ENCODE measurements at places on chromosomes 5 and 9.

DNA sequence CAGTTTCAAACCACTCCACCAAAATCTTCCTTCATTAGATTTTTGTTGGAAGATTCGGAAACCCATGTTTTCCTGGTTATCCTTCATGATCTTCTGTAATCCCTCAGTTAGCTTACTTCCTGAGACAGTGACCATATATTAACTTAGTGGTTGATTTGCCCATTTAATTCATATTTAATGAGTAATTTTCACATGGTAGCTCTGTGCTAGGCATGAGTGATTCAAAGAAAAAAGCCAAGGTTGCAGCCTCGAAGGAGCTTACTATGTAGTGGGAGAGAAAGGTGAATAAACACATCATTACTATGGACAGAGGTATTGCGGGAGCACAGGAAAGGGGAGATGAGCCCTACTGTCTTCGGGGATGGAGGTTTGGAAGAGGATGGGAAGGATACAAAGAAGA lies 158.5 kb downstream of the TLE1 start:
- DNase-seq = no peak
- H3K4me3 ChIP-seq = no peak overlapping the region
- no peaks in the 10 kb centered on the region for H3K36me3 ChIP-seq
- no peaks in the 10 kb centered on the region for H3K4me1 ChIP-seq

DNA sequence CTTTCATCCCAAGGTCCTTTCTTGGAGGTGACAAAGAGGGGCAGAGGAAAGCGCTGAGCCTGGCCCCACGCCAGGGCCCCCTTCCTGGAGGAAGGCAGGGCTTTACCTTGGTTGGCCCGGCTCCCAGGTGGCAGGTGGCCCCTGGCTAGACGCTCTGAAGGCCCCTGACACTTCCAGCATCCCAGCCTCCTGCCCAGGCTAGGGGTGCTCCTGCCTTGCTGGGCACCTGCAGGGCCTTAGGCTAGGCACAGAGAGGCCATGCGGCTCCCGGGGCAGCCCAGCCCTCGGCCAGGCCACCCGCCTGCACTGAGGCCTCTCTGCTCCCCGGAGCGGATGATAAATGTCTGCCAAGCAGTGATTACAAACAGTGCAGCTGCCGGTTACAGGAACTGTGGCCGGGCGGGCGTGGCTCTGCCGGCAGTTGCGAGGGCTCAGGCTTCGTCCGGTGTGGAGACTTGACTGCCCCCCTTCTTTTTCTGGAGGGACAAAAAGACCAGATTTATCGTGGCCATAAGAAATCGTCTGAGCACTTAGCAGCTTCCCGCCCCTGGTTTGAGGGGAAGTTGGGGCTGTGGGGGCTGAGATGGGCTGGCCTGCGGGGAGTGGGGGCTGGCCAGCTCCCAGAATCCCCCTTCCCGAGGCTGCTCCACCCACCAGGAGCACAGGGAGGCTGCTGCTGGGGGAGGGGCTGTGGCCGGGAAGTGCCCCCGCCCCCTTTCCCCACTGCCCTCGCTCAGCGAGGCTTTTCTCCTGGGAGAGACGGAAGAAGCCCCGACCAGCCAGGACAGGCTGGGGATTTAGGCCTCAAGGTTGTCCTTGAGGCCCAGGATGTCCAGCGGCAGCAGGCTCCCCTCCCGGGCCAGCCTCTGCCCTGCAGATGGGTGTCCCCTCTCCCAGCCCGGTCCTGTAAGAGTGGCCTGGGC lies 31.6 kb upstream of the UBAC1 start:
- DNase-seq = peak; percentile 91
- H3K27me3 ChIP-seq = no peaks in the 10 kb centered on the region
- no peaks in the 10 kb centered on the region for H3K4me1 ChIP-seq
- no peak overlapping the region for H3K4me3 ChIP-seq
- H3K27ac ChIP-seq = no peak overlapping the region

- no peak for DNase-seq
- no peaks in the 10 kb centered on the region for H3K4me1 ChIP-seq
- no peak overlapping the region for H3K27ac ChIP-seq
- H3K36me3 ChIP-seq = no peaks in the 10 kb centered on the region
Measured at GRCh38 chr9:130432796-130433167, 12.0 kb upstream of the ASS1 start.

DNA sequence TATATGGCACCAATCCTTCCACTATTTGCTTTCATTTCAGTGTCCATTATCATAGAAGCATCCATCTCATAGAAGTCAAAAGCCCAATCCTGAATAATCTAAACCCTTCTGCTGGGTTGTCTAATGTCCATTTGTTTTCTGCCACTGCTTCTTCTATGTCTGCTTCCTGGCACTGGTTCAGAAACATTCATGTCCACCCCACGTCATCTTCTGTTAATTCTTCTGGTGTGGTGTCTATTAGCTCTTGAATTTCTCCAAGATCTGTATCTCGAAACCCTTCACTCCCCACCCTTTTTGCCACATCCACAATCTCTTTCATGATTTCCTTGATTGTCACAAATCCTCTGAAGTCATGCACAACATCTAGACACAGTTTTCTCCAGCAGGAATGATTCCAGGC lies 23.2 kb upstream of the GOLGA1 start:
- H3K36me3 ChIP-seq = no peaks in the 10 kb centered on the region
- DNase-seq = no peak
- no peaks in the 10 kb centered on the region for H3K27me3 ChIP-seq
- no peak overlapping the region for H3K4me3 ChIP-seq
- H3K4me1 ChIP-seq = no peaks in the 10 kb centered on the region

- no peak for DNase-seq
- H3K4me3 ChIP-seq = no peak overlapping the region
- H3K4me1 ChIP-seq = no peaks in the 10 kb centered on the region
- H3K27ac ChIP-seq = no peak overlapping the region
- H3K27me3 ChIP-seq = no peaks in the 10 kb centered on the region
Measured at GRCh38 chr9:131747352-131747751, 7.5 kb upstream of the RAPGEF1 start.

- H3K27ac ChIP-seq = peak within 1 kb of the TSS; percentile 44
- peak; percentile 74 for DNase-seq
- peak within 1 kb of the TSS; percentile 86 for H3K4me3 ChIP-seq
- H3K4me1 ChIP-seq = peaks cover 12% of the 10 kb centered on the region
- no peaks in the 10 kb centered on the region for H3K36me3 ChIP-seq
Measured at GRCh38 chr9:14909961-14910805, at the start of gene FREM1. FREM1 (minus strand) TSS chr9:14910428; CDS start chr9:14868977, 41,451 bp downstream.

DNA sequence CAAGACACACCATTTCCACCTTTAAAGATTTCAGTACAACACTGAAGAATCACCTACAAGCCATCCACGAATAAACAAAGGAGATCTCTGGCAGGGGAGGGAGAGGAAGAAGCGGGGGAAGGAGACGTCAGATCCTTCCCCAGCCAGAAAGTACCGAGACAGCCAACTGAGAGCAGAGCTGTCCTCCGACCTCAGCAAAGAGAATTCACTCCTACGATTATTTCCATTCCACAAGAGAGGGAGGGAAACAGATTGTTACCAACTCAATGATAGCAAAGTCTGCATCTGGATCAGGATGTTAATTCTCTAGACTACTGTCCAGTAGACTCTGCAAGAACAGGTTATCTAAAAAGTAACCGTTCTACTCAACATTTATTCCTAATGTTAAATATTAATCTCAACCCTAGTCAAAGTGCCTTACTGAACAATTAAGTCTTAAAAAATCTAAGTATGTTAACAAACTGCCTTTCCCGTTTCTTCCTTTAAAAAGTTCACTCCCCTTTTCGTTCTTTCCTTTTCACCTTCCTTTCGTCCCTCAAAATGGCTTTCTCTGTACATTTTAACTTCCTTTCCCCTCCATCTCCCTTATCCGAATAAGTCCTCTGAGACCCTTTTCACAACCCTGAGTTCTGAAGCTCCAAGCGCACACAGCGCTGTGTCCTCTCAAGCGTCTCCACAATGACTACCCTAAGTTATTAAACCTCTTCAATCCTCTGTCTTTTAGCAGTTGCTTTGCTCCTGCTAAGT lies 1.4 kb downstream of the CHD1 start:
- no peaks in the 10 kb centered on the region for H3K27me3 ChIP-seq
- no peak for DNase-seq
- H3K4me1 ChIP-seq = no peaks in the 10 kb centered on the region
- no peaks in the 10 kb centered on the region for H3K36me3 ChIP-seq
- peak overlapping the region; percentile 91 for H3K4me3 ChIP-seq

- DNase-seq = no peak
- H3K4me3 ChIP-seq = no peak overlapping the region
- H3K27ac ChIP-seq = no peak overlapping the region
- H3K27me3 ChIP-seq = no peaks in the 10 kb centered on the region
- no peaks in the 10 kb centered on the region for H3K36me3 ChIP-seq
Measured at GRCh38 chr5:144072518-144072927, 97.9 kb downstream of the YIPF5 start.

- H3K27ac ChIP-seq = no peak overlapping the region
- H3K4me3 ChIP-seq = no peak overlapping the region
- no peaks in the 10 kb centered on the region for H3K36me3 ChIP-seq
- no peak for DNase-seq
Measured at GRCh38 chr5:6565492-6565891, 67.4 kb downstream of the NSUN2 start.
